ENCODE measurements at places on chromosomes 2 and 18.

DNA sequence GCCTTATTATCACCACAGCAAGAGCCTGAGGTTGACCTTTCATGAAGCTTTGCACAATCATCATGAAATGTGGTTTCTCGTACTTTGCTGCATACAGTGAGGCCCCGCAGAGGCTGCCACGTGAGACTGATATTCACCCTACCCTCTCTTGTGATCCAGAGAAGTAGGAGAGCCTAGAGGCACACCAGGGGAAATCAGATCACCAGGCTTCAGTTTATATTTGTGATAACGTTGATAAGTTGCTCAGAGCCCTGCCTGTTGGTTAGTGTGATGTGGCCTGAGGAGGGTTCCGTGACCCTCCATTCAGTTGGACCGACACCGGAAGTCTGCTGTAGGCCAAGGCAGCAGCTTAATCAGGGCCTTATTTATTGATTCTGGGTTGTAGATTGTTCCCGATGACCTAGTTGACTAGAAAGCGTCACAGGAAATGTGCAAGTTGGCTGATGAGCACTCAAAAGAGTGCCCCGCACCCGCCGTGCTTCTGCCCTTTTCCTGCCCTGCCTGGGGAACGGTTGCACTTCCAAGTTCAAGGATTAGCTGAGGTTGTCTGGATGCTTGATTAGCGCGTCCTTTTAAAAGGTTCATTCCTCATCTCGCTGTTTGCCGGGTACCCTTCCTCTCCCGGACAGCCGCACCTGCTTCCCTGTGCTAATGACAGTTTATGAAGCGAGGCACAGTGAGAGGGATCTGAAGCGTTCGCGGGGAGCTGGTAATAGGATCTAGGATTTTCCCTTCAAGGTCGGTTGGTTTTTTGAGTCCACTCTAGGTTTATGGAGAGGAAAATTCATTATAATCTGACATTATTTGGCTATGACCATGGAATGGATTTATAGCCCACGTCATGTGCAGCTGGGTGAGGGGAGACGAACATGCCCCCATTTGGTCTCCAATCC lies 146.4 kb downstream of the SH3RF3 start:
- DNase-seq = no peak

GRCh38 chr2:103445347-103445746 lies 683.5 kb downstream of the TMEM182 start:
- DNase-seq = no peak

GRCh38 chr2:172087780-172088244 lies 2.5 kb downstream of the DLX1 start:
- DNase-seq = peak; percentile 9

- no peak for DNase-seq
Measured at GRCh38 chr18:58201733-58202730, 158.0 kb downstream of the NEDD4L start.

DNA sequence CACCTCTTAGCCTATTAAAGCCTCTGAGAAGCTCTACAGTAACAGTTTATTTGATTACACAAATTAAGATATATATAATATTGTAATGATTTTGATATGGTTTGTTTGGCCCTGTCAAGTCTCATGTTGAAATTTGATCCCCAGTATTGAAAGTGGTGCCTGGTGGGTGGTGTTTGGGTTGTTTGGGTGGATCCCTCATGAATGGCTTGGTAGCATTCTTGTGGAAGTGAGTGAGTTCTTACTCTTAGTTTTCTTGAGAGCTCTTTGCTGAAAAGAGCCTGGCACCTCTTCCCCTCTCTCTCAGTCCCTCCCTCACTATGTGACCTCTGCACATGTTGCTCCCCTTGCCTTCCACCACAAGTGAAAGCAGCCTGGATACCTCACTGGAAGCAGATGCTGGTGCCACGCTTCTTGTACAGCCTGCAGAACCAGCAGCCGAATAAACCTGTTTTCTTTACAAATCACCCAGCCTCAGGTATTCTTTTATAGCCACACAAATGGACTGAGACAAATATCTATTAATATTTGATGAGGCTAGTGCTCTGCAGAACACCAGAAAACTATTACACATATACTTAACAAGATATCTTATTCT lies 52.8 kb downstream of the SLC4A10 start:
- DNase-seq = no peak

DNA sequence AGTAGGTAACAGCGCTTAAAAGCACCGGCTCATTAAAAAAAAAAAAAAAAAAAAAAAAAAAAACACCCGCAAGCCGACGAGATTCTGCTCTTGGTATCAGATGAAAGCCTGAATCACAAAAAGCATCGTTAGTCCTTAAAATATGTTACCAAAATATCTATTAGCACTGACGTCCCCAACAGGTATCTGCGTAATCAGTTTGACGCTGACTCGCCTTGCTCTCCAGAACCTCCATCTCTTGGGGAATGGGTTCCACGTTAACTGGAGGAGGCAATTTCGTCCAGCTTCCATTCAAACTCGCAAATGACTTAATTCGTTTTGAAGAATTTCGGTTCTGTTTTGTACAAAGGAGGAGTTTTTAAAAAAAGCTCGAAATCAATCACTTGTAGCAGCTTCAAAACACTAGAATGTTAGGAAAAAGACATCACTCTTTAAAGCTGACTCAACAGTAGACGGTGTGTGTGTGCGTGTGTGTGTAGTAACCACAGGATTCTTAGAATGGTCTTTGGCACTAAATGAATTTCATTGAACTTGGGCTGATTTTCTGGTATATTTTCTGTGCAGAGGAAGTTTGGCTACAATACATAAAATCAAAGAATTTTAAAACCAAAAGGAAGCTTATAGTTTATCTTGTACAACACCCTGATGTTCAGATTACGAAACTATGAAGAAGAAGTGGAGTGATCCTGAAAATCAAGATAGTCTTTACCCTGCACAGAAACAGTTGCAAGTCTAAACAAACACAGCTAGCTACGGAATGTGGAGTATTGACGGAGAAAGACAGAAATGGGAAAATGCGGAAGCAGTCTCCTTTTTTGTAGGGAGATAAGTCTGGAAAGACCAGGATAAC lies 1.1 kb upstream of the PGAP1 start:
- DNase-seq = peak; percentile 80

- DNase-seq = peak; percentile 69
Measured at GRCh38 chr2:101956465-101957438, 35.0 kb upstream of the IL1R2 start.

DNA sequence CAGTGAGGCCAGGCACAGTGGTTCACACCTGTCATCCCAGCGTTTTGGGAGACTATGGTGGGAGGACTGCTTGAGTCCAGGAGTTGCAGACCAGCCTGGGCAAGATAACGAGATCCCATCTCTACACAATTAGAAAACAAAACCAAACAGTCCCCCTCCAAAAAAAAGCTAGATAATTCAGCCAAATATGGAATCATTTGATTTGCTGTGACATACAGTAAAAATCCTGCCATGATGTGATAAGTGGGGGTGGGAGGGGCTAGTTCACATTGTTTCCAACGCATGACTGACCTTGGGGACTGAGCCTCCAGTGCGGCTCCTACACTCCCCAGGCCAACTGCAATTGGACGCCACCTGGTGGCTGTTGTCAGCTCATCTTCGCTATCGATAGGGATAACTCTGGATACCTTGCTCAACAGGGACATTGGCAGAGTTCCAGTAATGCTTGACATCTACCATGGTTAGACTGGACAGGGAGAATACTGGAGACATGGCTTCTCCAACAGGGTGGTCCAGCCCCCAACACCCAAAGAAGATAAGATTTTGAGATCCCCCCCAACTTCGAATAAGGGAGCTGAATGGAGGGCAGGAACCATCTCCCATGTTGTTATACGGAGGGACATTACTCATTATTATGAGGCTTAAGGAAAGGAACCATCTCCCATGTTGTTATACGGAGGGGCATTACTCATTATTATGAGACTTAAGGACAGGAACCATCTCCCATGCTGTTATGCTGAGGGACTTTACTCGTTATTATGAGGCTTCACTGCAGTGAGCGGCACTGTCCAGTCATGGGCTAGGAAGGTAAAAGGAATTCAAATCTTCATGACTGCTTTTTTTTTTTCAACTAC lies 135.9 kb downstream of the TGIF1 start:
- peak; percentile 88 for DNase-seq

GRCh38 chr18:74521068-74521725 lies 13.1 kb upstream of the CNDP1 start:
- DNase-seq = no peak

DNA sequence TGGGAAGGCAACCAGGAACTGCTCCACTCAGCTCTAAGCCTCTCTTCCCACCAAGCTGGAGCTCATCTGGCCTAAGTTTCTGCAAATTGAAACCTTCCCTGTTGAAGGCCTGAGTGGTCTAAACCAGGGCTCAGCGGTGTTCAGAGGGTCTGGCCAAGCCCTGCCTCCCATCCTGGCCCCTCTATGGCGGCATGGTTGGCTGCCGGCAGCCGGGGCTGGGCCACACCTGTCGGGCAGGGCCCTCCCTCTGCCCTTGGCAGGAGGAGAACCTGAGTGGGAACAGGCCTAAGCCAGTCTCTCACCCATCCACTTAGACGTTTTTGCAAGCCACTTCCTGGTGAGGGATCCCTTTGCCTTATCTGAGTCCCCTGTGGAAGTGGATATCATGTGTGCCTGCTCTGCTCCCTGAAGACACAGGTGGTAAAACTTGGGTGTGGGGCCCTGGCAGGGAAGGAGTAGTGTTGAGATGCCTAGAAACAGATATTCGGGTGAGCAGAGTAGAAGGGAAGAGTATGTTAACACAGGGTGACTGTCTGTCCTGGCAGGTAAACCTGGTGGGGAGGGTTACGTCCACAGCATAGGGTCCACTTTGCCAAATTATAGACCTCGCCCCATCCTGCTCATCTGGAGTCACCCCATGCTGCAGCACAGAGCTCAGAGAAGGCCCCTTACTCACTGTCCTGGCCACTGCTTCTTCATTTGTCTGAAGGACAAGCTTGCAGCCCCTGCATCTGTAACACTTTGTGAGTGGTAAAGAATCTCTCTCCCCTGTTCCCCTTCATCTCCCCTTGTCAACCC lies 63.0 kb upstream of the SIX2 start:
- DNase-seq = no peak

- DNase-seq = no peak
Measured at GRCh38 chr2:222965555-222965954, 86.4 kb upstream of the KCNE4 start.

GRCh38 chr18:50720325-50720674 lies 99.5 kb downstream of the MRO start:
- no peak for DNase-seq

DNA sequence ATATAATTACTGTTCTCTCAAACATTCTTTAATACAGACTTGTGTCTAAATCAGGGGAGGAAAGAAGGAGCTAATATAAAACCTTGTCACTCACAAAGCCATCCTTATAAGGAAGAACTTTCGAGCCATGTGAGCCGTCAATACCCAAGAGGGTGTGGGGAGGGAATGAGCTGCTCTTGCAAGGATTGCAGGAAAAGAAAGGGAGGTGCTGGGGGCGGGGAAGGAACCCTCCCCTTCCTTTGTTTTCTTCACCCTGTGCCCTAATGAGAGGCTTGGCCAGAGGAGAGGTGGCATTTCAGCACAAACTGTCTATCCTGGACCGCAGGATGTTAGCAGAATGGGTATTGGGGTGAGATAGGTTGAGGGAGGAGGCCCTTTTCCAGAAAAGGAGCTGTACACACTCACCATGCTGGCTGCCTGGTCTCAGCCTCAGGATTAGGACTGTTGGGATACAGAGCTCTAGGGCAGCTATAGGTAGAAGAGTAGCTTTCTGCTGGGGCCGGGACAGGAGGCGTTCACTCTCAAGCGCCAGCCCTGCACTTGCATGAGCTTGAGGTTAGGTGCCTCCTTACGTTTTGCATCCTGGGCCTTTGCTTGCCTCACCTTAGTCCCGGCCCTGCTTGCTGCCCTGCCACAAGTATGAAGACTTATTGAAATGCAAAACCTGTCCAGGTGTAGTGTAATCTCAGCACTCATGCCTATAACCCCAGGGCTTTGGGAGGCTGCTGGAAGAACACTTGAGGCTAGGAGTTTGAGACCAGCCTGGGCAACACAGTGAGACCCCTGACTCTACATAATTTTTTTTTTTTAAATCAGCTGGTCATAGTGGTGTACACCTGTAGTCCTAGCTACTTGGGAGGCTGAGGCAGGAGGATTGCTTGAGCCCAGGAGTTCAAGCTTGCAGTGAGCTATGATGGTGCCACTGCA lies 190.5 kb downstream of the LOXHD1 start:
- DNase-seq = no peak

DNA sequence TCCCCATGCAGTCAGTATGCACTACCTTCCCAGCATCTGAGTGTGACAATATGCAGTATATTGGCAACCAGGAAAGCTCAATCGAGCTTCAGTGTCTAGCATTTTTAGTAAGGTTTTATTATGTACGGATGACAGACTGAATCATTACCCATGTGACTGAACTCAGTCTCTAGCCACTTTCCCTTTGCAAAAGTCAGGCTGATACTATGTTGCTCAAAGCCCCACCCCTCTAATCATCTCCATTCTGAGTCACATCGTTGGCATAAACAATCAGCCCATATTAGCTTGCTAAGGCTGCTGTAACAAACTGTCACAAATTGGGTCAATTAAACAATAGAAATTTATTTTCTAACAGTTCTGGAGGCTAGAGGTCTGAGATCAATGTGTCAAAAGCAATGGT lies 25.8 kb upstream of the SRD5A2 start:
- no peak for DNase-seq

- peak; percentile 74 for DNase-seq
Measured at GRCh38 chr2:46296840-46297545, at the start of gene EPAS1. Gene EPAS1 (plus strand): TSS chr2:46297407. CDS start chr2:46297912, 505 bp downstream.

DNA sequence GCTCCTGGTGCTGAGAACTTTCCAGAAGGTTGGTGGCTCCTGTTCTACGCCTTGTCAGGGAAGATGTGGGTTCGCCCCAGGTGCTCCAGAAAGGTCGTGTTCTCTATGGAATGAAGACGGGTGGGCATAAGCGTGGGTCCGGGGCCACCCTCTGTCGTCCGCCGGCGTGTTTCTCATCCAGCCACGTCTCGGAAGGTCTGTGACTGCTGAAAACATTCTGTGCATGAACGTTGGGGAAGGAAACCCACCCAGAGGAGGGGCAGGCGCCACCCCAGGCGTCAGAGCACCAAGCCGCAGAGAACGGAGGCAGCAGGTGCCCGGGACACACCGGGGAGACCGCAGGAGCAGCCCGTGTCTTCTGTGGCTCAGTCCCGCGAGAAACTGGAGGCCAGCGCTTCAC lies 118.2 kb downstream of the RTP5 start:
- no peak for DNase-seq

DNA sequence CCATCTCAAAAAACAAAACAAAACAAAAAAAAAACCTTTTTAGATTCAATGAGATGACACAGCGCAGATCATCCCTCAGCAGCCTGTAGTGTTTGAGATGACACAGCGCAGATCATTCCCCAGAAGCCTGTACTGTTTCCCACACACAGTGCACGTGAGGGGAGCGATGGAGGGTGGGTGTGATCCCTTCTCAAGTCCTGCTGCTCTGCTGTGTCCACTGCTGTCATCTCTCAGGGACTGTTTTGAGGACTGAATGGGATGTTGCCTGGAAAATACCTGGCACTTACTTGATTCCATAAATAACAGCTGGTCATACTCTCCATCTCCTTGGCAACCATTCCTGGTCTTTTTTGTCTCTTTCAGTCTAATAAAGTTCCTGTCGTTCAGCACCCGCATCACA lies 25.7 kb downstream of the TGOLN2 start:
- no peak for DNase-seq

Data from fibroblast of the aortic adventitia (primary cell).